Thoracic aorta (tissue), 2 donors: ENCODE measurements at places on chromosomes 3 and 15.

DNA sequence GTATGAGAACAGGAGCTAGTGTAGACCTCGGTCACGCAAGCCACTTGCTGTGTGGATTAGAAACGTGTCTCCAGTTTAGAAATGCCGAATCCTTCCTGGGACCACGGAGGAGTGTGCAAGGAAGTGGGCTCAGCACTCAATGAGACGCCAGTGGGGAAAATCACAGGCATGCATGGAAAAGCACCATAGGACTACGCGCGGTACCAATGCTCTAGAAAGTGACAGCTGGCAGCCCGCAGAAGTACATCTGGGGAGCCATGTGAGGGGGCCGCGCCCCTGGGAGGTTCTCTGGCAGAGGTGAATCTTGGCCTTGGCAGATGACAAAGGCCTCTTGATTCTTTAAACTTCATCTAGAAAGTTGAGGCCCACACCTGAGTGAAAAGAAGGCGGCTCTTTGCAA is 99.3 kb downstream of the LRRK1 start:
- no peaks in the 10 kb centered on the region for H3K27me3 ChIP-seq
- H3K4me3 ChIP-seq, result no peak overlapping the region
- H3K4me1 ChIP-seq, result no peaks in the 10 kb centered on the region
- H3K27ac ChIP-seq, result no peak overlapping the region
- H3K36me3 ChIP-seq, result peaks cover 3% of the 10 kb centered on the region

DNA sequence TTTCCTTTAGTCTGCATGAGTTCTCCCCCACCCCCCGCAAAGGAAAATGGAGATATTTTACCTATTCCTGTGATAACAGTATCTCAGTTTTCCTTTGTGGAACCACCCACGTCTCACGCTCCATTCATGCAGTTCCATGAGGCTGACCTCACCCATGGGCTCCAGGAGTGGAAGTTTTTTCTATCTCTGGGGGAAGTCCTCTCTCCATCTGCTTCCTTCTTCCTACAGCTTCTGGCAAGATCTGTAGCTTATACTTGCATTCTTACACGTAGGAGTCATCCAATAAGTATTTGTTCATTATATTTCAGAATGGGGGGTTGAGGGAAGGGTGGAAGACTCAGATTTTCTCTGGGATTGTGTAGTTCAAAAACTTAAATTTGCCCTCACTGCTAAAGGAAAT is 5.8 kb upstream of the GLCE start:
- no peaks in the 10 kb centered on the region for H3K36me3 ChIP-seq
- H3K4me1 ChIP-seq, result no peaks in the 10 kb centered on the region
- H3K27me3 ChIP-seq, result no peaks in the 10 kb centered on the region
- no peak overlapping the region for H3K4me3 ChIP-seq
- DNase-seq, result no peak

GRCh38 chr3:43706342-43706741 is 15.6 kb downstream of the ABHD5 start:
- H3K27ac ChIP-seq, result no peak overlapping the region
- DNase-seq, result no peak

- peaks cover 22% of the 10 kb centered on the region for H3K36me3 ChIP-seq
- no peak overlapping the region for H3K27ac ChIP-seq
- DNase-seq, result no peak
- H3K27me3 ChIP-seq, result no peaks in the 10 kb centered on the region
- H3K4me3 ChIP-seq, result no peak overlapping the region
Observed at GRCh38 chr3:48856469-48856868, 8.8 kb upstream of the PRKAR2A start.

DNA sequence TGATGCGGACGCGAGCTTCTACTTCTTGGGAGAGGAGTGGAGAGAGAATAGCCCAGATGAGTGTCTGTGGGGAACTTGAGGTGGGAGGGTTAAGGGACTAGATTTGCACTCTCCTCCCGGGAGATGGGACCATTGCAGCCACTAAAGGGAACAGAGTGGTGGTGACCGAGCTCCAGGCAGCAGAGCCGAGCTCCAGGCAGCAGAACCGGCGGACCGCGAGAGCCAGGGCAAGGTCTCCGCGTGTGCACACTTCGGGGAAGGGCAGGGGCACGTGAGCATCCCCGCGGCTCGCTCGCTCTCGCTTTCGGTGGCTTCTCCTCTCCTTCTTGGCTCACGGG is 1.1 kb downstream of the IGDCC3 start:
- no peaks in the 10 kb centered on the region for H3K36me3 ChIP-seq
- peaks cover 2% of the 10 kb centered on the region for H3K4me1 ChIP-seq
- peak overlapping the region; percentile 76 for H3K4me3 ChIP-seq
- H3K27me3 ChIP-seq, result no peaks in the 10 kb centered on the region
- no peak overlapping the region for H3K27ac ChIP-seq

DNA sequence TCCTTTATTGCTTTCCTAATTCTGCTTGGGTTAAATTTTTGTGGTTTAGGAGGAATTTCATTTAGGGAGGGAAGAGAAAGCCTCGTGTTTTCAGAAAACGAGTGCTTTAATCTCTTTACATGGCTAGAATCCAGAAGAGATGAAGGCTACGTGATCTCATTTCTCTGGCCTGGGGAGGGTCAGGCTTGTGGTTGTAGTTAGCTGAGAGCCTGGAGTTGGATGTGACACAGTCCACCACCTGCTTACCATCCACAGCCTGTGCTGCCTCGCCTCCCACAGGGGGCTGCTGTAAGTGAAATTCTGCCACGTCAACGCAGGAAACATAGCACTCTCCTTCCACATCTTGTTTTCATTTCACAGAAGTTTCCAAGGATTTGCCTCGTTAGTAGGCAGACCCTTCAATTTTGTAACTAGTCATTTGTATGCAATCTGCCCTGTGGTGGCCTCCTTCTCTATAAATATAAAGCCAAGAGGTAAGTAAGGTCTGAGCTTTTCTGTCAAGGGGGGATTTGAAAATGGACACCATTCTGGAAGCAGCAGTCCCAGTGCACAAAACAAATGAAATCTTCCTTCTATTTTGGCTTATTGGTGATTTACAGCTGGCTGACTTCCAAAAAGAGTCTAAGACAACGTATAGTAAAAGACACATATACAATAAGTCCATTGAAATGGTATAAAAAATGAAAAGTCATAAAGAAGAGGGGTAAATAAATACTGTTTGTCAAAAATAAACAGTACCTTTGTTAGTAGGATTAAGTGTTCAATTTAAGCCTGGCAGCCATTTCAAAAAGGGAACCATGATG is 3.4 kb downstream of the GXYLT2 start:
- no peak for DNase-seq
- H3K27ac ChIP-seq, result peak overlapping the region; percentile 78
- H3K36me3 ChIP-seq, result no peaks in the 10 kb centered on the region

DNA sequence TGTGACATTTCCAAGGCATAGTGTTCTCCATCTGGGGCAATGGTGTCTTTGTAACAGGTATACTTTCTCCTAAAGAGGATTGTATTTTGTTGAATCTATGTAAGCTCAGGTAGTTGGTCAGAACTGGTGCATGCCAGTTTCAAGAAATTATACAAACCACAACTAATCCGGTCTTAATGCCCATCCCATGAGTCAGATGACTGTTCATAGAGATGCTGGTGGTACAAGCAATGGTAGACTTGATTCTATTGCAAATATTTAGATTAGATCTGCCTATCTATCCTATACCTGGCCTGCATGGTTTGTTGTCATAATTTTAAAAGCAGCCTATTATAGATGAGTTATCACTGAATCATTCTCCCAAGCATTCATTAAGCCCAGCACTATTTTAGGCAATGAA is 43.5 kb downstream of the ATP13A5 start:
- DNase-seq, result no peak
- no peak overlapping the region for H3K4me3 ChIP-seq
- H3K4me1 ChIP-seq, result no peaks in the 10 kb centered on the region
- H3K36me3 ChIP-seq, result no peaks in the 10 kb centered on the region
- H3K27ac ChIP-seq, result no peak overlapping the region

DNA sequence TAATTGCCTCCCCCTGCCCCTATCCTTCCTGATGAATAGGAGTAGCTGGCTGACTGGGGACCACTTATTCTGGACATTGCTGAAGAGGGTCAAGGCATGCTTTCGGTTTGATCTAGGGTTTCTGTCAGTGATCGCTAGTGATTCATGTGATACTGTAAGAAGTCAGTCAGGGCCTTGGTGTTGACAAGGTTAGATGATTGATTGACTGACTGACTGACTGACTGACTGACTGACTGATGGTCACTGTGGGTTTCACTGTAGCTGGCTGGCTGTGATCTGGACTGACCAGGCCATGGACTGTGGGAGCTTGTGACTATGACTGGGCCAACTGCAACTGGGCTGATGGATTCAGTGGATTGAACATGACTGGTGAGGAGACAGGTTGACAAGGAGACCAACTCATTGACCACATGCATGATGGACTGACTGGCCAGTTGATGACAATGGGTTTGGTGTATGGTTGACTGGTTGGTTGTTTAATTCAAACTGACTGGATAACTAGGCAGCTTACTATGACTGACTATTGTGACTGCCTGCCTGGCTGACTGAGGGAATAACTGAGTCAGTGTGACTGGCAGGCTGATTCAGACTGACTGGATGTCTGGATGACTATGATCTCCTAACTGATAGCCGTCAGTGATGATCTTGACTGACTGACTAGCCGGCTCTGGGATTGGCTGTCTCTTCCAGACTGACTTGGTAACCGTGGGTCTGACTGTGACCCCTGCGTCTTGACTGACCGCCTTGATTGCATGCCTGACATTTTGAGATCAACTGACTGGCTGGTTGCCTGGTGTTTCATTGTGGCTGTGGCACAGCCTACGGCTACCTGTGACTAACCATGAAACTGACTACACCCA is 509.9 kb downstream of the SHQ1 start:
- H3K36me3 ChIP-seq, result no peaks in the 10 kb centered on the region
- H3K4me1 ChIP-seq, result peaks cover 13% of the 10 kb centered on the region
- H3K4me3 ChIP-seq, result no peak overlapping the region

DNA sequence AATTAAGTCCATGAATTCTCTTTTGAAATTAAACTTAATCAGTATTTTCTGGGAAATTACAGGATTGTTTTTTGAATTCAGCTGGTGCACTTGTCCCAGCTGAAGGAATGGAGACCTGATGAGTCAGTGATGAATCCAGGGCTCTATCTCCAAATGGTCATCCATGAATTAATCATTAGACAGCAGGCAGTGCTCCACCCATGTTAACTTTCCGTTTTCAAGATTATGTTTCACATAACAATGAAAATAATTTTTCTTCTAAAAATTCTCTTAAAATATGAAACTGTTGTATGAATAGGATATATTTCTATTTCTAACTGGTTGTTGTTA is 13.9 kb upstream of the PAQR9 start:
- no peak overlapping the region for H3K4me3 ChIP-seq
- no peaks in the 10 kb centered on the region for H3K36me3 ChIP-seq
- no peaks in the 10 kb centered on the region for H3K4me1 ChIP-seq
- H3K27ac ChIP-seq, result no peak overlapping the region
- H3K27me3 ChIP-seq, result no peaks in the 10 kb centered on the region
- no peak for DNase-seq

GRCh38 chr3:152377184-152377570 is 108.4 kb downstream of the MBNL1 start:
- no peaks in the 10 kb centered on the region for H3K27me3 ChIP-seq
- no peak for DNase-seq
- peak overlapping the region; percentile 45 for H3K27ac ChIP-seq
- H3K4me3 ChIP-seq, result peak overlapping the region; percentile 37

DNA sequence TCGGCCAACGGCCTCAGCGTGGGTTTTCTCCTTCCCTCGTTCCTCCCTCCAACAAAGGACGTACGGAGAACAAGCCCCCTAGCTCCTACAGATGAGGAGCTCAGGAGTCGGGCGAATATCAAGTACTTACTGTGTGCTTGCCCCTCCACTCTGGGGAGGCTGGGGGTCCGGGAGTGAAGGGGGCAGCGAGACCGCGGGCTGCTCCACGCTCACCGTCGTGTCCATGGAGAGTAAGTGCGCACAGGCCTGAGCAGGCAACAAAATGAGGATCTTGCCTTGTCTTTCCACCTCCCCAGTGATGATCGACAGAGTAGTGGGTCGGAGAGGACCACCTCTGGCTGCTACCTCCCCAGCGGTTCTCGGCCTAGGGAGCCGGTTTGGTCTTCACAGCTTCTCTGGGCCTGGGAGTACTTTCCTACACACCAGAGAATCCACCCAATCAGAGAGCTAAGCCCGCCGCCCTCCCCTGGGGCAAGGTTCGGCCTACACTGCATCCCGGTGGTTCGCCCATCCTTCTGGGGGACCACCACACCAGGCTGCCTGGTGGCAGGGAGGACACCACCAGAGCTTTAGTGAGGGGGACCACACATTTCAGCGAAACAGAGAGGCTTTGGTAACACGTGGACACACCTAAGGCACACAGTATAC is 603 bp upstream of the TRANK1 start:
- H3K4me1 ChIP-seq, result peaks cover 26% of the 10 kb centered on the region
- no peak for DNase-seq
- H3K27me3 ChIP-seq, result no peaks in the 10 kb centered on the region
- H3K27ac ChIP-seq, result peak overlapping the region; percentile 69

DNA sequence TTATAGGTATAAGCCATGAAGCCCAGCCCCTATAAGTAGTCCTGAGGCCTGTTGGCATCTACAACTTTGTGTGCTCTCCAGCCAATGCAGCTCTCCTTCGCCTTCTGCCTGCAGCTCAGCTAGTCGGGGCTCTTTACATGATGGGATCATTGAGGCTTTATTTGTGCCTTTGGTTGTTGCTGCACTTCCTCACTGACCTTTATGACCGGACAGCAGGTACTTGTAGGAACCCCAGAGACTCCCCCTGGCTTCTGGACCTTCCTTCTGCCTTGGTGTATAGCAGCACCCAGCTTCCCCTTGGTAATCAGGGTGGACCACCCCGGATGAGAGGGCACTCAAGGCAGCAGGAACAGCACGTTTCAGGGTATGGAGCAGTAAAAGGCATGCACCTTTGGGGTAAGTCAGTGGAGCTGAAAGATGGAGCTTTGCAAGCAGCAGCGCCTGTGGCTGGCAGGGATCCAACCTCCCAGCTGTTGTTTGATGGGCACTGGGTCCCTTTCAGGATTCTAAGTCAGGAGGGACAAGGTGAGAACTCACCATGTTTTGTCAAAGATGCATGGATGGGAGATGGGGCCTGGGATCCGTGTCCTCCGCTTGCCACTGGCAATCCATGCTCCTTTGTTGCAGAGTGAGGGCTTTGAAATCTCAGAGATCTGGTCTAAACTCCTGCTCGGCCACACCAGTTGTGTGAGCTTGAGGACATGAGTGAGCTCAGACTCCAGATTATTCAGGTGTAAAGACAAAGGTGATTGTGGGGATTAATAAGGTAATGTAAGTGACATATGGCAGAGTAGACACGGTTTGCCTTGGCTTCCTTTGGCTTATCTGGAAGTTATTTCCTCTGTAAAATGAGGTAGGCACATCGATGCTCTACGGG is 65.1 kb upstream of the KLF13 start:
- no peaks in the 10 kb centered on the region for H3K27me3 ChIP-seq
- H3K27ac ChIP-seq, result no peak overlapping the region
- H3K36me3 ChIP-seq, result no peaks in the 10 kb centered on the region
- no peak for DNase-seq
- H3K4me1 ChIP-seq, result peaks cover 6% of the 10 kb centered on the region
